ENCODE measurements at places on chromosomes 4 and X.
A peak's percentile ranks its signal among the peaks of the same experiment; 100 is the strongest.

GRCh38 chr4:141697116-141697515 is 60.7 kb downstream of the IL15 start:
- no peak overlapping the region for H3K27ac ChIP-seq
- H3K36me3 ChIP-seq: no peaks in the 10 kb centered on the region
- no peaks in the 10 kb centered on the region for H3K4me1 ChIP-seq
- DNase-seq: no peak
- H3K27me3 ChIP-seq: no peaks in the 10 kb centered on the region

GRCh38 chr4:48042979-48043461 is 26.4 kb downstream of the NIPAL1 start:
- no peaks in the 10 kb centered on the region for H3K36me3 ChIP-seq
- no peak for DNase-seq
- H3K4me1 ChIP-seq: peaks cover 26% of the 10 kb centered on the region
- no peak overlapping the region for H3K4me3 ChIP-seq
- H3K27me3 ChIP-seq: no peaks in the 10 kb centered on the region
- no peak overlapping the region for H3K27ac ChIP-seq

DNA sequence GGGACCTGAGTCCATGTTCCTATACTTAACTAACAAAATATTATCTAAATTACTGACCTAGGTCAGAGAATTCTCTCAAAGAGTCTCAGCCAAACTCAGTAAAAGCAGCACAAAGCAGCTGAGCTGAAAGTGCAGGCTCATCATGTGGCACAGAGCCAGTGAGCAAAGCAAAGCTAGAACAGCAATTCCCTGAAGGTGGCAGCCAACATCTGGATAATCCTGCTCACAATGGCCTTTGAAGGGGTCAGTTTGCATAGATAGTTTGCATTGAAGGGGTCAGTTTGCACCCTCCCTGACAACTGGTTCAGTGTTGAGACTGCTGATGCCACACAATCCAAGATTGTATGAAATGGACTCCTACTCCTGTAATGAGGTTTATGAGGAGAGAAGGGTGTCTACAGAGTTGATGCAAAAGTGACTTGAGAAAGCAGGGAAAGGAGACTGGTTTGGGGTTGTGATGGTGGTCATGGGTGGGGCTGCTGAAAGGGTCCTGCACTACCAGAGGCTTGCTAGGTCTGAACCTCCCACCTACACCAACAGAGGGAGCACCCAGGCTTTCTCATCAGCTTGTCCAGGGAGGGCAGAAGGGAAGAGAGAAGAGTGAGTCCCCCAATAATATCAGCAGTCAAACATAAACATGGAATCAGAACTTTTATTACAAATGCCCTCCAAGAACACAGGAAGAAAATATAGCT is 39.7 kb downstream of the TRIM61 start:
- no peak for DNase-seq
- H3K27me3 ChIP-seq: peaks cover 3% of the 10 kb centered on the region
- H3K4me1 ChIP-seq: no peaks in the 10 kb centered on the region
- H3K27ac ChIP-seq: no peak overlapping the region
- no peak overlapping the region for H3K4me3 ChIP-seq

DNA sequence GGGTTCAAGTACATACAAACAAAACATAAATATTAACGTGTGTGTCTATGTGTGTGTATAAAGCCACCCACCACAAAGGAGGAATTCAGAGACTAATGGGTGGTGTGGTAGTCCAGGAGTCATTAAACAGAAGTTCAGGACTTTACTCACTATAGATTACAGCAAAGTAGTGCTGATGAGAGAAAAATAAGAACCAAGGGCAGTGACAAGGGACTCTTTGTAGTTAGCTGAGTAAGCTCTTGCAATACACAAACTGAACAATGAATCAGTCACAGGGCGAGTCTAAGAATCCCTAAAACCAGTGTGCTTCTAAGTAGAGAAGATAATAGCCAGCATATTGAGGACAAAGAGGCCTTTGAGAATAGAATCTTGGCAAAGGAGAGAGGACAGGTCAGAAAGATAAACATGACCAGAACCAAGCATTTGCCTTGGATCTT is 232.4 kb downstream of the PPP3CA start:
- no peak overlapping the region for H3K4me3 ChIP-seq
- H3K4me1 ChIP-seq: no peaks in the 10 kb centered on the region

DNA sequence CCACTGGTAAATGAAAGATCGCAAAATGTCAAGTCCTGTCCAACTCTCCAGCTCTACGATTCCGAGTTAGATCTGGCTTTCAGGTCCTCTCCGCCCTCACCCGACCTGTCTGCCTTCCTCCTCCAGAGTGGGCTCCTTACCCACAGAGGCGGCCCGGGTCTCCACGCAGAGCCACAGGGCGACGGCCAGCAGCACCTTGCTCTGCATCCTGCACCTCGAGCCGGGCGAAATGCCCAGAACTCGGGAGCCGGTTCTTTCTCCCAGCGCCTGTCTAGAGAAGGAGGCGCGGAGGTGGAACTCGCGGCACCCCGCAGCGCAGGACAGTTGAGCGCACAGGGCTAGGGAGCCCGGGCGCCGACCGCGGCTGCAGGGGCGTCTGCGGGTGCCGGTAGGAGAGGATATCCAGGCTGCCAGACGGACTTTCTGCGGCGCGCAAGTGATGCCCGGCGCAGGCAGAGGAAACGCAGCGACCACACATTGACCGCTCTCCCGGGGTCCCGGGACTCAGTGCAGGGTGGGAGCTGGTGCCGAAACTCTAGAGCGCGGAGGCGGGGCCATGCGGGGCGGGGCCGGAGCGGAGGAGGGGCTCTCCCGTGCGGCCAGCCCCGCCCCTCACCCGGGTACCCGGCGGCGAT is at the start of gene KDR:
Gene KDR, minus strand, starts transcription at position 509 of the 635 bp plus-strand sequence. Its CDS starts 302 bp downstream, at position 207.
- no peaks in the 10 kb centered on the region for H3K36me3 ChIP-seq
- no peak for DNase-seq
- H3K4me3 ChIP-seq: no peak within 1 kb of the TSS
- H3K27me3 ChIP-seq: peaks cover 9% of the 10 kb centered on the region

GRCh38 chr4:1872870-1873269 is 1.7 kb downstream of the NSD2 start:
- peak overlapping the region; percentile 18 for H3K27ac ChIP-seq
- H3K4me1 ChIP-seq: peaks cover 18% of the 10 kb centered on the region
- no peaks in the 10 kb centered on the region for H3K27me3 ChIP-seq
- no peak for DNase-seq
- peak overlapping the region; percentile 6 for H3K4me3 ChIP-seq

- H3K27me3 ChIP-seq: peaks cover 2% of the 10 kb centered on the region
- no peak for DNase-seq
- no peaks in the 10 kb centered on the region for H3K36me3 ChIP-seq
Measured at GRCh38 chr4:105520819-105521790, 31.3 kb upstream of the ARHGEF38 start.

- H3K27me3 ChIP-seq: no peaks in the 10 kb centered on the region
- no peaks in the 10 kb centered on the region for H3K4me1 ChIP-seq
- DNase-seq: no peak
- H3K27ac ChIP-seq: no peak overlapping the region
Measured at GRCh38 chr4:85246055-85246454, 228.9 kb upstream of the ARHGAP24 start.

DNA sequence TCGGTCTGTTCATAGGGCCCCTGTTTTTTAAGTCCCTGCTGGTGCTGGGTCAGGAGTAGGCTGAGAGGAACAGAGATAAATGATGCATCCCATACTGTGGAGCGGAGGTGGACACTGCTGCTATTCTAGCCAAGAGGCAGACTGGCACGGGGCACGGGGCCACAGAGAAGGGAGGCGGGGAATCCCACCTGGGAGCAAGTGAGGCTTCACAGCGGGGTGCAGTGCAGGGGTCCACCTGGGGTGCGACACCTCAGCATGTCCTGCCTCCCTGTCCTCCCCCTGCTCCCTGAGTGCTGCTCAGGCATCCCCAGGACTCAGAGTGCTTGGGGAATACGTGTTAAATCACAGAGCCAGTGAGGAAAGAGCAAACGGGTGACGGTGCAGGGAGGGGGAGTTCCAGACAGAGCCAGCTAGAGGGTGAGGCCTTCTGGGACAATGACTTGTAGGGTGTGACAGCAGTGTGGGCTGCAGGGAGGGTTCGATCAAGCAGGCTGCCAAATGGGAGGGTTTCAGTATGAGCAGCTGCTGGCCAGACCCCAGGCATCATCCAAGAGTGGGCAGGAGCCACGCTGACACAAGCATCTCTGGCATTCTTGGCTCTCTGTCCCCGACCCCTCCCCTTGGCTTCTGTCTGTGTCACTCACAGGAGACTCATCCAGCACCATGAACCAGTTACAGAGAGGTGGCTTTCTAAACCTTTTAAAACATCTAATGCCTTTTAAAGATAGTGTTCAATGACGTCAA is 13.7 kb upstream of the HTRA3 start:
- H3K4me1 ChIP-seq: no peaks in the 10 kb centered on the region
- no peak overlapping the region for H3K27ac ChIP-seq
- no peaks in the 10 kb centered on the region for H3K36me3 ChIP-seq

DNA sequence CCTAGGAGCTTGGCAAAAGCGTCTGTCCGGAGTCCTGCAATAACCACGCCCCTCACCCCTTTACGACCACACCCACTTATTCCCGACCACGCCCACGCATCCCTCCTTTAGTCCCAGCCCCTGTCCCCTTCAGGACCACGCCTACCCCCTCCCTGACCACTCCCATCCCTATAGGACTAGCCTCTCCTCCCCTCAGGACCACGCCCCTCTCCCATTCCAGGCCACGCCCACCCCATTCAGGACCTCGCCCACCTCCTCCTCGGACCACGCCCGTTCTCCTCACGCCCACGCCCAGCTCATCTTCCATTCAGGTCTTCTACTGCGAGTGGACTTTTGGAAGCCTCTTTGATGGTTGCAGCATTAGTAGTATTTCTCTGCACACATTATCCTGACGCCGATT is 131.2 kb upstream of the STX18 start:
- no peak overlapping the region for H3K27ac ChIP-seq
- H3K4me1 ChIP-seq: no peaks in the 10 kb centered on the region
- H3K4me3 ChIP-seq: no peak overlapping the region

- H3K27me3 ChIP-seq: no peaks in the 10 kb centered on the region
- H3K4me3 ChIP-seq: no peak overlapping the region
- H3K4me1 ChIP-seq: no peaks in the 10 kb centered on the region
Measured at GRCh38 chrX:34848281-34848680, 94.3 kb upstream of the FAM47B start.

DNA sequence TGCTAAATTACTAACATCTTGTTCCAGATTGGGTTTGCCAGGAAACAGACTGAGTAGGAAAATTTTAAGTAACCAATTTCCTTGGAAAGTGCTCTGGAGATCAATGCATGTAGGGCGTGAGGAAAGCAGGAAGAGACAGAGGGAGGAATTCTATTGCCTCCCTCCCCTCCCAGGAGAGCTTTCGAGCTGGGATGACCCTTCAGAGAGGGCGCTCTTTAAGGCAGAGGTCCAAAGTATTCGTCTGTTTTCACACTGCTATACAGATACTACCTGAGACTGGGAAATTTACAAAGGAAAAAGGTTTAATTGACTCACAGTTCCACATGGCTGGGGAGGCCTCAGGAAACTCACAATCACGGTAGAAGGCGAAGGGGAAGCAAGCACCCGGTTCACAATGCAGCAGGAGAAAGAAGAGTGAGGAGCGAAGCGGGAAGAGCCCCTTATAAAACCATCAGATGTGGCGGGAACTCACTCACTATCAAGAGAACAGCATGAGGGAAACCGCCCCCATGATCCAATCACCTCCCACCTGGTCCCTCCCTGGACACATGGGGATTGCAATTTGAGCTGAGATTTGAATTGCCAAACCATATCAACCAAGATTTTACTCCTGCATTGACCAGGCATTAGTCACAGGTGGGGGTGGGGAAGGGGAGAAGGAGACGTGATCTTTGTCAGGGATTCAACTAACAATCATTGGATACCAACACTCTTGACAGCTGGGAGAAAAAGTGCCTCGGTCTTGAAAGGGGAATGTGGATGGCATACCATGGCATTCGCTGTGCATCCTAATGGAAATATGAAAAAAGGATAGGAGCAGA is 63.8 kb downstream of the SLITRK2 start:
- no peaks in the 10 kb centered on the region for H3K27me3 ChIP-seq
- H3K36me3 ChIP-seq: no peaks in the 10 kb centered on the region
- H3K4me1 ChIP-seq: no peaks in the 10 kb centered on the region
- H3K27ac ChIP-seq: no peak overlapping the region
- H3K4me3 ChIP-seq: no peak overlapping the region
- DNase-seq: no peak

DNA sequence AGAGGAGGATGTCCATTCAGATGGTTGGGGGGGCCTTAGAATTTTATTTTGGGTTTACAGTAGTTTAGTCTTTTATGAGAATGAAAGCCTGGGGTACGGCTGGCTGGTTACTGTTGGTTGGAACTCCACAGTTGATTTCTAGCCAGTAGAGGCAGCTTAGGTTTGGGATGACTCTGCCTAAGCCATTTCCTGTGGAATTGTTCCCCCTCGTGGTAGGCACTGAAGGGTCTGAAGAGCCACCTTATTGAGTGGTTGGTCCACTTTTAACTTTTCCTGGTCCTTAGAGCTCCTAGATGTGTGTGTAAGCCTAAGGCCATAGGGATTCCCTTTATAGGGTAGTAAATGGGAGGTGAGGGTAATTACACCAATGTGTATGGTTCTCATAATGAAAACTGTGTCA is 19.7 kb downstream of the SPIN3 start:
- H3K4me1 ChIP-seq: no peaks in the 10 kb centered on the region
- H3K4me3 ChIP-seq: no peak overlapping the region
- no peak overlapping the region for H3K27ac ChIP-seq
- no peaks in the 10 kb centered on the region for H3K27me3 ChIP-seq

DNA sequence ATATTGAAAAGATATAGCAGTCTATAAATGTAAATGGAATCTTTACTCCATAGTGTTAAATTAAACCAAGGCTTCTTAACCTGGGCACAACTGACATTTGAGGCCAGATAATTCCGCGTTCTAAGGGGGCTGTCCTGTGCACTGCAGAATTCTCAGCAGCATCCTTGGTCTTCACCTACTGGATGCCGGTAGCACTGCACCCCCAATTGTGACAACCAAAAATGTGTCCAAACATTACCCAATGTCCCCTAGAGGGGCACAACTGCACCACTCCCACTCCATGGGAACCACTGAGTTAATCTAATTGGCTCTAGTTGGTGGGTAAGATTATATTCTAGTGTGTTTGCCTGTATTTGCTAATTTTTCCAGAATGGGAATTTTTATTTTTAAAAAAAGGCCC is 16.6 kb downstream of the AP1S2 start:
- H3K36me3 ChIP-seq: no peaks in the 10 kb centered on the region
- no peak overlapping the region for H3K27ac ChIP-seq
- no peaks in the 10 kb centered on the region for H3K27me3 ChIP-seq
- H3K4me1 ChIP-seq: no peaks in the 10 kb centered on the region

DNA sequence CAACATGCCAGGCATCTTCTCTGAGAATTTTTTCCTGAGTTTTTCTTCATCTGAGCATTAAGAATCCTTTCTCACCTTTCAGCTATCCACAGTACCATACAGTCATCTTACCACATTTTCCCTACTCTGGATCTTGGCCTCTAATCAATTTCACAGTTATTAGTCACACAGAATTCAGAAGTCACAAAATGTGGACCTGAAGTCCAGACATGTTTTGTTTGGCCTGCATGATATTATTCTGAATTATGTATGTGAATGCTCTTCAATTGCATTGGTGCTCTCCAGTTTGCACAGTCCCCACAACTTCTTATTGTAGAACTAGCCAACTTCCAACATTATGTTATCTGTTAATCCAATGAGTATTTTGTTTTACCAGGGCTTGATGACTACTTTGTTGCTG is 102.3 kb upstream of the GRIA3 start:
- no peaks in the 10 kb centered on the region for H3K27me3 ChIP-seq
- no peak overlapping the region for H3K4me3 ChIP-seq
- no peaks in the 10 kb centered on the region for H3K4me1 ChIP-seq
- no peak for DNase-seq
- H3K36me3 ChIP-seq: no peaks in the 10 kb centered on the region

- no peaks in the 10 kb centered on the region for H3K27me3 ChIP-seq
- no peak overlapping the region for H3K27ac ChIP-seq
- no peaks in the 10 kb centered on the region for H3K4me1 ChIP-seq
Measured at GRCh38 chrX:13965531-13965930, 64.2 kb downstream of the GEMIN8 start.

All from effector memory CD4-positive, alpha-beta T cell (primary cell).